Fibroblast of skin of left quadriceps (primary cell): ENCODE measurements at places on chromosomes 12 and 14.

GRCh38 chr12:53975479-53976152 is 862 bp upstream of the HOTAIR start:
- DNase-seq: no peak

DNA sequence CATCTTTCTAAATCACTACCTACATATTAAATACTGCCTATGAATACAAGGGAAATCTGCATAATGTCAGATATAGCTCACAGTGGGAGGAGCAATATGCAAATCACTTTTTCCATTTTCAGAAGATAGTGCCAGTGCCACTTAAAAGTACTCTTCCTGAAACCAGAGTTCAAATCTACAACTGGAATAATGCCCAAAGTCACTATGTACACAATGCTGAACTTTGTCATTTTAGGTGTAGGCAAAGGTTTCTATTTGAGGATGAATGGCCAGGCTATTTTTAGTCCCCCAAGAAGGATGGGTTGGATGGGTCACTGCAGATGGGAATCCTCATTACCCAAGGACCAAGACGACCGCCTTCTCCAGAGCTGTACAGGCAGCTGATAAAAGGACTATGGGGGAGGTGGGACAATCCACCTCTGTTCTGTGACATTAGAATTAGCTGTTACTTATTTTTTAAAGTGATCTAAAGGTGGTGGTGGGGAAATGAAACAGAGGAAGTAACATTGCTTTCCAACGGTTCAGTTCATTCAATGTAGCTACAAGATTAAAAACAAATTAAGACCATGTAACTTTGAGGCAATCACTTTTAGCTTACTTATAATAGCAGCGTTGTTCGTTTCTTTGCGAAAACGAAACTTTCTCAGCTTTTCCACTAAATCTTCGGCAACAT is 5.6 kb downstream of the GMFB start:
- DNase-seq: no peak

DNA sequence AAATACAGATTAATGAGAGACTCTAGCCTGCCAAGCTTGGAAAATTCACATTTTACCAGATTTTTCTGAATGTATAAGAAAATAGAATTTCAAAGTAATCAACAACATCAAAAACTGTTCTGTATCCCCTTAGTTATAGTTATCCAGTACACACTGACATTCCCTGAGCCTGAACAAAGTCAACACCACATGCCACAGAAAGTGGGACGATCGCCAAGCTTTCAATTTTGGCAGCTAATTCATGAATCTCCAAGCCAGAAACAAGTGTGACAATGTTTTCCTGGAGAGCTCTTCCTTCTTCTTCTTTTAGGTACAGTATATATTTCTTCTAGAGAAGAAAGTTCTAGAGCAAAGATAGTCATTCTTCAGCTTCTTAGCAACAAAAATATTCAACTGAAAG is 290.2 kb downstream of the PRKD1 start:
- DNase-seq: peak; percentile 54

DNA sequence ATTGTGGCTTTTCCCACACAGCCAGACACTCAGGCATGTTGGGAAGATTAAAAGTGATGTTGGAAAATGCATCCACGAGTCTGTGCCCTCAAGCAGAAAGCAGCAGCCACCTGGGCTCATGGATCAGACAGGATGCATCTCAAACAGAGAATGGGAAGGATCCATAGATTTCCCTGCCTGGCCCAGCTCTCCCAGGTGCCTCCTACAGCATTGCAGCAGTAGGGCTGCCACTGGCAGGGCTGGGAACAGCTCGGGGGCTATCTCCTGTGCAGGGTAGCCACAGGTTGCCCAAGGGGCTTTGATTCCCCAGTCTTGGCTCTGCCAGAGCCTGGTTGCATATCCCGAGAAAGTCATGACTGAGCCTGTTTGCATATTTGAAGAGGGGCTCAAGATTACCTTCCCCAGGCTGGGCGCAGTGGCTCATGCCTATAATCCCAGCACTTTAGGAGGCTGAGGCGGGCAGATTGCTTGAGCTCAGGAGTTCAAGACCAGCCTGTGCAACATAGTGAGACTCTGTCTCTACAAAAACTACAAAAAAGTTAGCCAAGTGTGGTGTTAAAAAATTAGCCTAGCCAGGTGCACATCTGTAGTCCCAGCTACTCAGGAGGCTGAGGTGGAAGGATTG is 19.5 kb downstream of the C14orf132 start:
- DNase-seq: no peak

DNA sequence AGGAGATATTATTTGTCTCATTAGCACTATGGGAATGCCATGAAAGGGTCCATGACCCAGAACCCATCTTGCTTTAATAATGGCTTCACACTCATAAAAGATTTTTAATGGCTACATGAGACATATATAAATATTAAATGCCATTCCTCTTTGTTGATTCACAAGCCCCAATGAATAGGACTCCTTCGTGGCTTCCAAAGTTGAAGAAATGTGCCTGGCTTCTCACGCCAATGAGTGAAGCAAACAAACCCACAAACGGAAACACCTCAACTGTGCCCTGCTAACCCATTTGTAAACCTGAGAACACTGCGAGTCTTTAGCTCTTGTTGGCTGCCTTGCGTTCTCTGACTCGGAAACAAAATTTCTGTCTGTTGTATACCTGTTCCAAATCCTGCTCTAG is 381.7 kb upstream of the DDHD1 start:
- DNase-seq: no peak

DNA sequence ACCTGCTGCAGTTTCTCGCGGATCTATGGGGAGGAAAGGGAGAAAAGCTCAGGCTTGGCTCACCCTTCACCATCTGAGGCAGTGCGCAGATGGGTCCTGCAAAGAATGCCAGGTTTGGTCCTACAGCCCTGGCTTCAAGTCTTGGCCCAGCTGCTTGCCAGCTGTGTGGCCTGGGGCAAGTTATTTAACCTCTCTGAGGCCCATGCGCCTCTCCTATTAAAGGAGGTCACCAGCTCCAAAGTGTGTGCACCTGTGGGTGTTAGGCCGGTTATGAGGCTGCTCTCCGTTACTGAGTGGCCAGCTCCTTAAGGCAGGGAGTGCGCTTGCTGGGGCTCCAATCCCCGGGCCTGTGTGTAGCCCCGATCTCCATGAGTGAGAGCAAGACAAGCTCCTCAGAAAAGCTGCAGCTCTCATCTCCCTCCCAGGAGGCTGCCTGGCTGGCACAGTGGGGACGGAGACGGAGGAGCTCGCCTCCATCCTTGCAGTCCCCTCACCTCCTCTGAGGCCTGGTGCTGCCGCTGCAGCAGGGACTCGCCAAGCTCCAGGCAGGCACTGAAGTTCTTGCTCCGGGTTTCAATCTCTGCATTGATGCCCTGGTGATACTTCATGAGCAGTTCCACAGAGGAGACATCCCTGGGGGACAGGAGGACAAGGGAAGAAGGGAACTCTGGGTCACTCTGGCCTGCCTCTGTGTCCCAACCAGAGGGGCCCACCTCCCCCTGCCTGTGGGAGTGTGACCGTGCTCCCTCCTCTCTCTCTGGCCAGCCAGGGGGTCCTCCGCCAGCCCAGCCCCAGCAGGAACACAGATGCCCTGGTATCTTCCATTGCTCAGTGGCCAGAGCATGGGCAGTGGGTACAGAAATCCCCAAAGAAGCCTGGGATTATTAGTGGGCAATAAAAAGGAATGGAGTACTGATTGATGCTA is 65.1 kb downstream of the PLEKHG3 start:
- no peak for DNase-seq

DNA sequence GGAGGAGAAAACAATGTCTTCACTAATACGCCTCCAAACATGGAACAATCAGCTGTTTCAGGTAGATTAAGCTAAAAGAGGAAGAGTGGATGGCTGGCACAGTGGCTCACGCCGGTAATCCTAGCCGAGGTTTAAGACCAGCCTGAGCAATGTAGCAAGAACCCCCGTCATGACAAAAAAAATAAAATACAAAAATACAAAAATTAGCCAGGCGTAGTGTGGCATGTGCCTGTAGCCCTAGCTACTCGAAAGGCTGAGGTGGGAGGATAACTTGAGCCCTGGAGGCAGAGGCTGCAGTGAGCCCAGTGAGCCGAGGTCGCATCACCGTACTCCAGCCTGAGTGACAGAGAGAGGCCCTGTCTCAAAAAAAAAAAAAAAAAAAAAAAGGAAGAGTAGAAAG is 1.2 kb upstream of the MED13L start:
- DNase-seq: no peak

DNA sequence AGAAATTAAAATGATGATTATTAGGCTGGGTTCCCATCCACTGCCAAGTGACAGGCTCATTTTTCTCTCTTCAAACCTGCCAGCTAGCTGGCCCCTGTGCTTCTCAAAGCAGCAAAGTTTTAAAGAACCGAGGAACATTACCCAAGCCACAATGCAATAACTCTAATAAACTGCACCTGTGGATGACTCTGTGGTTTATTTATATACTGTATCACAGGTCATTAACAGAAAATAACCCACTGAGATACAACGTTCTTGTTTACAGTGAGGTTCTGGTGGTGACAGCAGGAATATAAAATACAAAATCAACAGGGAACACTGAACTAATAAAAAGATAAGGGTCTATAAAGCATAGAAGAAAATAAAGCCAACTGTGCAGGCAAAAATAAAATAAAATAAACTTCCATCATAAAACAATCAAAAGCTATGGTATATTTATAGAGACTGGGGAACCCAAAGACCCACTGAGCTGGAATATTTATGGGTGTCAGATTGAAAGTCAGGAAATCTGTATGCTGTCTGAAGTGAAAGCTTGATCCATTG is 472.9 kb downstream of the NOVA1 start:
- no peak for DNase-seq

- DNase-seq: peak; percentile 82
Measured at GRCh38 chr14:54606631-54607133, 39.8 kb downstream of the SAMD4A start.

DNA sequence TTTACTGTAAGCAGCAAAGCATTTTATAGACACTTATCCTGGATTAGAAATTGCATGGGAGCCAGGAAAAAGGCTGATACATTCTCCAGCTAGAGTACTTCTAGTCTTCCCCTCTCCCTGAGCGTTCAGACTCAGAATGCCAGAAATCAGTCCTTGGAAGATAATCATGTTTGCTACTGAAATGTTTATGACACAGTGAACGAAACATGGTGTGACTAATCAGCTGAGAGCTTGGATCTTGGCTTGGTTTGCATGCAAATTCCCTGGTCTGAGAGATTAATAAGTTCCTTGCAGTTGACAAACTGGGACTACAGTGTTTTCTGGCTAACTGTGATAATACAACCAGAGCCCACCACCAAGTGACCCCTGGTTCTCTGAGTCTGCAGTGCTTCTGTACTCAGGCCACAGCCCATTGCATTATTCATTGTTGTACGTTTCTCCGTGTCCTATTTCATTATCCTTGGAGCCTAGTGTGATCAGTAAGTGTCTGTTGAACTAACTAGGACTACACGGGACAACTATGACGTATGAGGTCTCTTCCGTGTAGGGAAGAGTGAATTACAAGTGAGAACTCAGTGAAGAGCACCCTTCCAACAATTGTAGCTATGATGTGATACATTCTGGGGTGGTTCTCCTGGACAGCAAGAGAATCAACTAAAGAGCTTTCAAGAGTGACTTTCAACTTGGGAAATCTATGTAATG is 34.6 kb upstream of the EVL start:
- peak; percentile 88 for DNase-seq

DNA sequence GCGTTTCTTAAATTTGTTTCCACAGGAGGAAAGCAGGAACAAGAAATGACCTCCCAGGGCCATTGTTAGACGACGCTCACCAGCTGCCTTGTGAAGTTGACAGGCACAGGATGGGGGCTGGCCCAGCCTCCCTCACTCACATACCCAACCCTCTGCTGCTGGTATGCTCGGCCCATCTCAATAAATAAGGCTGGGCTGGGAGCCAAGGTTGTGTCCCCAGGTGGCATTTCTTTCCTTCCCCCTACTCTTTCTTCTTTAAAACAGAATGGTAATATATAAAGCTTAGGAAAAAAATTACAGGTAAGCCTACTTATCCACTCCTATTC is 93.0 kb downstream of the ACTN1 start:
- DNase-seq: no peak

- DNase-seq: peak; percentile 60
Measured at GRCh38 chr14:33510063-33510481, 440.8 kb downstream of the EGLN3 start.

- no peak for DNase-seq
Measured at GRCh38 chr12:75507086-75507485, 4.3 kb downstream of the KRR1 start.

GRCh38 chr12:57756406-57757341 is 1.8 kb downstream of the MARCHF9 start:
- DNase-seq: no peak

DNA sequence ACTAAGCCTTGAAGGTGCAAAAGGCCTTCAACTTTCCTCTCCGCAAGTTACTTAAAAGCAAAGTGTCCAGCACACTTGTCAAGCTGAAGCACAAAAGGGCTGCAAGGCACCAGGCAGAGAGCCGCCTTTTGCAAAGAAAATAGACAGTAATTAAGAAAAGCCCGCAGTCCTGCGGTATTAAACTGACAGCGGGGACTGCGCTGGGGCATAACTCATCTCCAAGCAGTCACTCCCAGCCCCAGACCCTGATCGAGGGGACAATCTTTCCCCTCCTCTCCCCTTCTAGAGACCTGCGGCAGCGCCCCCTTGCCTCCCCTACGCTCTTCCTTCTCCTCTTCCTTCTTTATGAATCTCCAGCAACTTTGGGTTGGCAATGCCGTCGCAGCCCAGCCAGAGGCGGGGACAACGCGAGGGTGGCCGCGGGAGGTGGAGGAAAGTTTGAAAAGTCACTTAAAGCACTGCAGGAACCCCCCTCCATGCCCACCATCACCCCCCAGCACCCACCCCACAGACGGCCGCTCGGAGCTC is 200.9 kb upstream of the CAND1 start:
- no peak for DNase-seq

DNA sequence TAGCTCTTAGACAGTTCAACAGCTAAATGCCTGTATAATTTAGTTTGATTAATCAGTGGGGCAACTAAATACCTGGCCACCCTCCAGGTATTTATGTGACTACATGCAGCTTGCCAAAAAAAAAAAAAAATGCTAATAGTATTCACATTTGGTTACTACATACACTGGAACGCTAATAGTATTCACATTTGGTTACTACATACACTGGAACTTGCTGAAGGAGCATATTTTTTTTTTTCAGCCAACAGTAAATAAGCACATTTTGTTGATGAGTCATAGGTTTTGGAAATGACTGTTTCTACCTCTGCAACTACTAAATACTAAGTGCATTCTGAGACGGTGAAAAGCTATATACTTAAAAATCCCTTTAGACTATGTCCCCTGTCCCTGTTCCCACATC is 1172.3 kb downstream of the LRFN5 start:
- peak; percentile 17 for DNase-seq
